Hematopoietic multipotent progenitor cell treated with erythropoietin and hydrocortisone succinate and interleukin-3 and kit ligand, for 8 days (in vitro differentiated cells): ENCODE measurements at places on chromosomes 7 and 10.

DNA sequence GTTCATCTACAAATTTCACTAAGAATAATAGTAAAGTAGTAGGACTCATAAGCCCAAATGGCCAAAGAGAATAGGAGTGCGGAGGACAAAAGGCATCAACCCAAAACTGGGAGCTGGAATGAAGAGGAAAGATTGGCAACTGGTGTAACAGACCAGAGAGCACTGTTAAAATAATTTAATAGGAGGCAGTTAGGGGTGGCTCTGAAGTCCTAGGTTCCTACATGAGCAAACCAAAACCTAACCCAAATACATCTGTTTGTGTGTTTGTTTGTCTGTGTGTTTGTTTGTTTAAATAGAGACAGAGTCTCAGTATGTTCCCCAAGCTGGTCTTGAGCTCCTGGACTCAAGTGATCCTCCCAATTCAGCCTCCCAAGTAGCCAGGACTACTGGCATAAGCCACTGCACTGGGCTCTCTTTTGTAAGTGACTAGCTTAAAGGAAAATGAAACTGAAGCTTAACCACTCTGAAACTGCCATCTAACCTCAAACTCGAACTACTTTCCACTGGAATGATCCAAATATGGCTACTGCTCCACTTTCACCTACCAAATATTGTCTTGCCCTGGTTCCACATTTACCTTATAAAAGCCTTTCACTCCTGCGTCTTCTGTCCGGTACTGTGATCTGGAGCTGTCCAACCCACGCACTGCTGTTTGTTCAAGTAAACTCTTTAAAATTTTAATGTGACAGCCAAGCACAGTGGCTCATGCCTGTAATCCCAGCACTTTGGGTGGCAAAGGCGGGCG lies 94.9 kb downstream of the AKR1D1 start:
- no peak for DNase-seq

GRCh38 chr10:78259391-78259790 lies 225.7 kb downstream of the RPS24 start:
- DNase-seq, result no peak

DNA sequence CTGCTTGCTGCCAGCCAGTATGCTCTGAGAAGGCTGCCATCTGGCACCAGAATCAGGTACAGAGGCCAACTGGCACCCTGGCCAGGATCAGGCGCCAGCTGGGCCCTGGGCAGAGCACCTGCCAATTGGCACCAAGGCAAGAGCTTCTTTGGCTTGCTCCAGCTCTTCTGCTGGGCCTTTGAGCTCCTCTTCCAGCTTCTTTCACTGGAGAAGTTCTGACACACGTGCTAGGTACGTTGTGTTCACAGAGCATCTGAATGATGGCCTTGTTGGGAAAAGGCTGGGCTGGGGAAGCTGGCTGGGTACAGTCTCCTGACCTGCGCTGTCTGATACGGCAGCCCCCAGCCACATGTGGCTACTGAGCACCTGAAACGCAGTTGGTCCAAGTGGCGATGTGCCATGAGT lies 31.7 kb upstream of the OPALIN start:
- no peak for DNase-seq

- DNase-seq, result no peak
These were observed 9.9 kb downstream of the CSTF2T start for GRCh38 chr10:51689536-51689935.

DNA sequence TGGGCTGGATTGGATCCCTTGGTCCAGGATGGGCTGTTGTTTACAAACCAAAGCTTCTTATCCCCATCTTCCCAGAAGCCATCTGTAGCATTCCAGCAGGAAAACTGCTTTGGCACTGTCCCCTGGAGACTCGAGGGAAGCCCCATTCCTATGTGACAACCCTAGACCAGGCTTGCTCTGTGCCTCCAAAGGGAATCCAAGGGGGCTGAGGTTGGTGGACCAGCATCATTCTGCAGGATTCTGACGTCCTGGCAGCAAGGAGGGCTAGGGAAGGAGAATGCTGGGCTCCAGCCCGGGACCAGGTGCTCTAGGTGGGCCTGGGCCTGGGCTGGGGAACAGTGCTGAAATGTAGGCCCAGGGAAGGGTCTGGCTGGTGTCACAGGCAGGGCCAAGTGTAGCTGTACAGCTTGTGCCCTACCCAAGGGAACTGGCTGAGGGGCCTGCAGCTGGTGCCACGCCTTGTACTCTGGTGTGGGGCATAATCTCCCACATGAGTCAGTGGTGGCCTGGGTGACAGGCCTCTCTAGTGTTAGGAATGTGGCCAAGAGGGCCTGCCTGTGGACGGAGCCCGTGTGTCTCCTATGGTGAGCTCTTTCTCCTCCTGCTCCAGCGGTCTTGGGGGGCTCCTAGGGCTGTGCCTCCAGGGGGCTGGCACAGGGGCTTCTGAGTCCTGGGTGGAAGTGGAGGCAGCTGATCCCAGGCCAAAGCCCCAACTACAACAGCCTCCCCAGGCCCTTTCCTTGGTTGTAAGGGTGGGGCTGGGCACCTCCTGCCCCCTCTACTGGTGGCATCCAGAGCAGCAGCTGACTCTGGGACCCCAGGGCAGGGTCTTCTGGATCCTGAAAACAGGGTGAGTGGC lies 25.2 kb downstream of the TRIM8 start:
- peak; percentile 67 for DNase-seq

- peak; percentile 71 for DNase-seq
These were observed at the start of gene ASB13 for GRCh38 chr10:5666008-5666840. Gene ASB13 (minus strand): TSS chr10:5666595. CDS start chr10:5666551, 44 bp downstream.

DNA sequence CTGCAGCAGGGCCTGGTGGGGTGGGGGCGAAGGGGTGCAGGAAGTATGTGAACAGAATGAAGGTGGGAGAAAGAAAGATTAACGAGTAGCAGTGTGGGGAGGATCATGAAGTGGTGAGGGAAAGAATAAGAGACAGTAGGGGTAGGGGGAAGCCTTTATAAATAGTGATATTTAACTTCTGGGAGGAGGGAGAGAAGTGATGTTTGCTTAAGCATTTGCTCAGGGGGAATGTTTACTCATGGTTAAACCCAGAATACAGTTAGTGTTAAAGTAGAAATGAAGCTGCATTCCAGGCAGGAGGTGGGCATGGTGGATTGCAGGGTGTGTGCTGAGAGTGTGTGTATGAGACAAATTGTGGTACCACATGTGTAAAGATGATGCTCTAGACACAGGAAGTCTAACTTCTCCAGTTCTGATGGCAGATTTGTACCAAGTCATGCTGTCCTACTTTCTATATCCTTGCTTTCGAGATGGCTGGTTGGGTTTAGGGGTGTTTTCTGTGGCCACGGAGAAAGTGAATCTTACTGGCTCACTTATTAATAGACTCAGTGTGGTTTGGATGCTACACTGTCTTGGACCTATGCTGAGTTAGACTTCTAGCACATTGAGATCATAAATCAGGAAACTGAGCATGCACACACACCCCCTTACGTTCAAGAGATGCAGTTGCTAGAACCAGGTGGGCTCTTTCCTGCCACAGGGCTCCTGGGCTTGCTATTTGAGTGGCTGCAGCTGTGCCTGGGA lies 10.6 kb upstream of the DNMBP start:
- no peak for DNase-seq

DNA sequence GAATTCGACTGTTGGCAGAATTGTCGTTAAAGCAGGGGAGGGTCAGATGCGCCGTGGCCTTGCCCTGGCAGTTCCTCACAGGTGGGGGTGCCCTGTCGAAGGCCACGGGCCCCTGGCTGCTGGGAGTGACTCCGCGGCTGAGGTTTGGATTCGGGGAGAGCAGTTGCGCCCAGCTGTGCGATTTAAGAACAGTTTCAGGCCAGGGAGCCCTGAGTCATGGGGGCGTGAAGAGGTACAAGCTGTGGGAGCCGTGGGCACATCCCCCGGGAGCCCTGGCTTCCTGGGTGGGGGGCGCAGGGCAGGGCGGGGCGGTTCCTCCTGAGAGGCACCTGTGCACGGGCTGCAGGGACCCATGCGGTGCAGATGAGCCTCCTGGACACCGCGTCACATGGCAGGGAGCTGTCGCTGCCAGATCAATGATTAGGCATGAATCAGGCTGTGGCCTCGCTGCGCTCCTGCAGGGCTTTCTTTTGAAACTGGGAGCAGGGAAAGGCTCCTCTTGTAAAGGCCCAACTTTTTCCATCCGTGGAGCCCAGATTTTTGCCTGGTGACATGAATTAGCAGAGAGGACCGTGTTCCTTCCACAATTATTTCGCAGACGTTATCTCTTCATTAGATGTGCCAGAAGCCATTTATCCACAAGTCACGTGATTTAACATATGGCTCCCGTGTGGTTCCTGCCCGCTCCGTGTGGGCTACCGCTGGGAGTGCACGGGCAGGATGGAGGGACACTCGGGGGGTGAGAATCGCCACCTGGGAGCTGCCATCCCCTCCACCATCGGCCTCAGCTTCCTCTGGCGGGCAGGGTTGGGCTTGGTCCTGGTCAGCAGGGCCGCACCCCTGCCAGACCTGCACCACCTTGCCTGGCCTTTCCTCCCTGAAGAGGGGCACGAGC lies 918 bp downstream of the PWWP2B start:
- DNase-seq, result peak; percentile 36

- DNase-seq, result no peak
These were observed 305.1 kb upstream of the PITRM1 start for GRCh38 chr10:3477683-3478082.

- no peak for DNase-seq
These were observed 41.6 kb upstream of the KCNMA1 start for GRCh38 chr10:77679217-77679616.

DNA sequence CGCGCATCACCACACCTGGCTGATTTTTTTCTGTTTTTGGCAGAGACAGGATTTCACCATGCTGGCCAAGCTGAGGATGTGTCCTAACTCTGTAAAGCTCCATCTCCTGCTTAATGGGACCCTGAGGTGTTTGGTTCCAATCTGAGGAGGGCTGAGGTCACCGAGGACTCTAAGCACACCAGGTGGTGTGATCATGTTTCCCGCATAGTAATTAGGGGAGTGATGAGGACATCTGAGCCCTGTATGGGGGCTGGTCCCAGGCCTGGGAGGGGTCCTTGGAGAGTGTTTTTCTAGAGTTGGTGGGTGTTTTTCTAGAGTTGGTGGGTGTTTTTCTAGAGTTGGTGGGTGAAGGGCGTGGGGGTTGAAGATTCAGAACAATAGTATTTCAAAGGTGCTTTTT lies 3.0 kb upstream of the ABHD11 start:
- DNase-seq, result no peak
